Bronchial epithelial cell (primary cell): ENCODE measurements at places on chromosomes 12 and 14. TPM values are rescaled to one million over a fixed set of nuclear protein-coding genes. Genes with fewer than 3 reads are reported as not detected.

DNA sequence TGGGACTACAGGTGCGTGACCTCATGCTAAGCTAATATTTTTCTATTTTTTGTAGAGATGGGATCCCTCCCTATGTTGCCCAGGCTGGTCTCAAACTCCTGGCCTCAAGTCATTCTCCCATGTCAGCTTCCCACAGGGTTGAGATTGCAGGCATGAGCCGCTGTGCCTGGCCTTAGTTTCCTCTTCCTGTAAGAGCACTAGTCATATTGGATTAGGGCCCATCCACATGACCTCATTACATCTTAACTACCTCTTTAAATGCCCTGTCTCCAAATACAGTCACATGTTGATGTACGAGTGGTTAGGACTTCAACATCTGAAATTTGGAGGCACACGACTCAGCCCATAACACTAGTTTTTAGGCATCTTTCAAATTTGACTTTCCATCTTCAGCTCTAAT lies 72.2 kb upstream of the RASSF3 start:
- DNase-seq = no peak

- DNase-seq = no peak
Observed at GRCh38 chr12:16118586-16118985, 158.9 kb downstream of the SLC15A5 start.

DNA sequence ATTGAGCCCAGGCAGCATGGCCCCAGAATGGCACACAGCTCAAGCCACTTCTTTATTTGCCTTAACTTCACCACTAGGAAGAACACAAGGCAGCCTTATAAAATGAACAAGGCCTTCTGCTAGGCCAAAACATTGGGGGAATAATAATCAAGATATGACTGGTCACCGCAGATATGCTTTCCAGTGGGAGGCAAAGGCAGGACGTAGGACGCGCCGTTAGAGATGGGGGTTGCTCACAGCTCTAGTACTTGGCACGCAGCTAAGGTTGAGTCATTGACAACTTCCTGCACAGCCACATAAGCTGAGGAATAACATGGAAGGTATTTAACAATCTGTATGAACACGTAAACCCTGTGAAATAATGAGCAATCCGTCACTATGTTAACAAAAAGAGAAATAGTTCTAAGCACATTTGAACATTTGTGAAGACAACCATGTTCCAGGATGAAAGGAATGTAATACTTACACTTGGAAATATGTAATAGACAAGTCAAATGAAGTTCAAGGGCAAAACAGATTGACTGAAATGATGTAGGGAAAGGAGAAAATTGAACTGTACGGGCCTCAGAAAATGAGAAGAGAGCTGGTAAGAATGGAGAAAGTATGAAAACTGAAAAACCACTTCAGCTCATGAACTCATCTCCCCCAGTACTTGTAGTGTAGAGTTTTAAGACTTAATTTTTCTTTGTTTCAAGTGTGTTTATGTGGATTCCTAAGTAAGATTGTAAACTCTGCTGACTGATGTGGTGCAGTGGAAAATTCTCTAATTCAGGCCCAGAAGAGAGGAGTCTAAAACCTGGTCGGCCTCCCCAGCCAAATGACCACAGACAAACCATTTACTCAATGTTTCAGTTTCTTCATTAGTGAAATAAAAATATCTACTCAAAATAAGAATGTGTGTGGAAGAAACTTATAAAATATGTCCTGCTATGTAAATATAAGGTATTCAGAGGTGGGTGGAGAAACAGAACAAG lies 59.3 kb upstream of the CCDC91 start:
- DNase-seq = peak; percentile 100

DNA sequence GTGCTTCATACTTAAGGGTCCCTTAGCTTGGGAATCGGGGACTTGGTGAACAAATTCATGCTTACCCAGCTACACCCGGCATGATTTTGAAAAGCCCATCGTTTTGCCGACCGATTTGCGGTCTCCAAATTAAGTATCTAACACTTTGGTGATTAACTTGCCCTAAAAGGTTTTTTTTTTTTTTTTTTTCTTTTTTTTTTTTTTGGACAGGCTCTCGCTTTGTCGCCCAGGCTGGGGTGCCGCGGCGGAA lies 843 bp upstream of the HSP90AA1 start:
- DNase-seq = peak; percentile 27

The OLR1 gene
- 0.38 TPM in 1 of 2 replicates, not detected in the other for total RNA-seq

DNA sequence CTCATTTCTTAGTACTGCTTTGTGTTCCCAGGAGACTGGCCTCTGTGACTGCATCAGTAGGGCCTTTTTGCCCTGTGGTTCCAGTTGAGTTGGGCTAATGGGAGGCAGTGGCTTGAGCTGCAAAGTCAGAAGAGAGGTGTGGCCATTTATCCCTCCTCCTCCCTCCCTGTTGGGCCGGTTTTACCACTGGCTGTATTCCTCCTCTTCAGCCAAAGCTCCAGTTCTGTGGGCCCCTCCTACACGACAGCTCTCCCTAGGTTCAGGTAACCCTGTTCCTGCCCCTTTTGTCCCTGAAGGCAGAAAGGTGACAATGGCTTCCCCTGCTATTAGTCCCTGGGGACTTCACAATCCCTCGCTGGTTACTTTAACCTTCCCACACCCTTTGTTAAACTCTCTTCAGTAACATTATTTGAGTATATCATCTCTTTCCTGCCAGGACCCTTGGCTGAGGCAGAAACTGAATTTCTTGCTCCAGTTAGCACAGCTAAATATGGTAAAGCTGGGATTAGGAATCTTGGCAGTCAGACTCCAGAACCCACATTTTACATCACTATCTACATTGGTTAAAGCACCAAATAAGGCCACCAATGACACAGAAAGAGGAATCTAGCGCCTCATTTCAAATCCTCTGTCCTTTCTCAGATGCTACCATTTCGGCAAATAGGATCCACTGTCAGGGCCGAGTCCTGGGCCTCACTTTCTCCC lies 121.9 kb upstream of the SLC35F4 start:
- peak; percentile 6 for DNase-seq

The SLC39A5 gene
- total RNA-seq = 0.13 and 0.26 TPM in 2 replicates

The FOXG1 gene
- not detected in 2 replicates for total RNA-seq

- DNase-seq = no peak
Observed at GRCh38 chr12:112584266-112584722, 165.5 kb downstream of the PTPN11 start.
